MCF 10A (cell line): ENCODE measurements at places on chromosomes 11 and 22.

DNA sequence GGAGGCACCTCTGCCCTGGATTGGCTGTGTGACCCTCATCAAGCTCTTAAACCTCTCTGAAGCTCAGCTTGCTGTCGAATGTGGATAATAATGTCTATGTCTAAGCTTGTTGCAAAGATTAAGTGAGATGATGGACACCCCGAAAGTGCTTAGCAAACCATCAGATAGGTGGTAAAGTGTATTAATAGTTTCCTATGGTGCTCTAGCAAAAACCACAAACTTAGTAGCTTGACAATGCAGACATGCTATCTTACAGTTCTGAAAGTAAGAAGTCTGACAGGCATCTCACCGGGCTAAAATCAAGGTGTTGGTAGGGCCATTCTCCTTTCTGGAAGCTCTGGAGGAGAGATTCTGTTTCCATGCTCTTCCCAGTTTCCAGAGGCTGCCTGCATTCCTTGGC lies 106.5 kb upstream of the CSNK2A3 start:
- DNase-seq = no peak

- DNase-seq = no peak
Observed at GRCh38 chr11:9573775-9574621, 528 bp downstream of the WEE1 start.

- DNase-seq = no peak
Observed at GRCh38 chr11:120918257-120918656, 105.6 kb upstream of the TBCEL start.

GRCh38 chr11:122334546-122335339 lies 218.7 kb upstream of the BLID start:
- no peak for DNase-seq

- DNase-seq = no peak
Observed at GRCh38 chr11:115616971-115617370, 112.8 kb upstream of the CADM1 start.

- DNase-seq = peak; percentile 81
Observed at GRCh38 chr11:61797263-61797944, 4.7 kb downstream of the FEN1 start.

GRCh38 chr11:830295-831117 lies 2.2 kb upstream of the CD151 start:
- DNase-seq = no peak

DNA sequence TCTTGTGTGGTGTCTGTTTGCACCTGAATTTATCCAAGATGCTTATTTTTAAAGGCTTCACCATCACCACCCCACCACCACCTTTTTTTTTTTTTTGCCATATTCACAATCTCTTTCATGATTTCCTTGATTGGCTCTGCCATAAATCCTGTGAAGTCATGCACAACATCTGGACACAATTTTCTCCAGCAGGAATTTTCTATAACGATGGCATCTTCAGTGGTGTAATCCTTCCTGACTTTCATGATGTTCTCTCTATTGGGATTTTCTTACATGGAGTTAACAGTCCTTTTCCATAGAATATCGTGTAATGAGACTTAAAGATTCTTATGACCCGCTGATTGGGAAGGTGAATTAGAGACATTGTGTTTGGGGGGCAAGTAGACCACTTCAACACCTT lies 17.8 kb downstream of the ZFP91 start:
- DNase-seq = no peak

DNA sequence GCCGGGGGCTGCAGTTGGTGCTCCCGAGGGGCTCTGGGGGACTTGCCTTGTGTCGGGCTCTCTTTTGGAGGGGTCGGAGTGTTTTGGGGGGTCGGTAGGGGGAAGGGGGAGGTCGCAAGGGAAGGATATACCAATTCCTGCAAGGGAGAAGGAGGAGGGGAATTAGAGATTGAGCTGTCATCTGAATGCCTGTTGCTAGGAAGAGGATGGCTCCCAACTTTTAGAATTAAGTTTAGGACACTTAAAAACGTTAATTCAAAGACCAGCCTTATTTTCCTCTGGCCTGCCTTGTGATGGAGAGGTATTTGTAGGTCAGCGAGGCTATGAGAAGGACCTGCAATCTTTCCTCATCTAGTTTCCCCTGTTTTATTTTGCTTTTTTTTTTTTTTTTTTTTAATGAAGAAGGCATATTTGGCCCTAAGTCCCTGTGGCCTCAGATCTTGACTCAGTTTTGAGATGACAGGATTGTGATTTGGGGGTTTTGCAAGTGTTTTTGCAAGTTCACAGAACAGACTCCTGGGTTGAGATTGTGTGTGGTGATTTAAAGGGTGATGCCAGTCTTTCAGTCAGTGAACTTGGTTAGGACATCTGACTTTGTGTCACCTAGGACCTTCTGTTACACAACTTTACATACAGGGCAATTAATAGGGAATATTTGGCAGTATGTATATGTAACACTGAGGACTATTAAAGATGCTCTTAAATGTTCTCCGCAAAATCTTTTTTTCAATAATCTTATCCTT lies 672 bp downstream of the TMEM135 start:
- DNase-seq = peak; percentile 14

DNA sequence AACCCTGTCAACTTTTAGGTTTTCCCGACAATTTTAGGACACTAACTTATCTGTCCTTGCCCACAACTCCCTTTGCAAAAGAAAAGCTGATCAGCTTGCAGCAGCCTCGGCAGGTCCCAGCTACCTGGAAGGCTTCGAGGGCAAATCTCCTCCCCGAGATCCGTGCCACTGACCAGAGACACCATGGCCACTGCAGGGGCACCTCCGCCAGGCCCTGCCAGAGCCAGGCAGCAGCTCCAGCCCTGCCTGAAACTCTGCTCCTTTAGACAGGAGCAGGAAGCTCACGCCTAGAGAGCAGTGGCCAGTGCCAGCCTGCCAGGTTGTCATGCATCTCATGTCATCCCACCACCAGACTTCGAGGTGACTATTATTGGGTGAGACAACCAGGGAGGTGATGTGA lies 21.1 kb downstream of the KCNJ4 start:
- DNase-seq = no peak

- peak; percentile 76 for DNase-seq
Observed at GRCh38 chr11:29018631-29019030, 910.4 kb downstream of the METTL15 start.

- no peak for DNase-seq
Observed at GRCh38 chr11:133966921-133967598, 10.3 kb upstream of the IGSF9B start.

DNA sequence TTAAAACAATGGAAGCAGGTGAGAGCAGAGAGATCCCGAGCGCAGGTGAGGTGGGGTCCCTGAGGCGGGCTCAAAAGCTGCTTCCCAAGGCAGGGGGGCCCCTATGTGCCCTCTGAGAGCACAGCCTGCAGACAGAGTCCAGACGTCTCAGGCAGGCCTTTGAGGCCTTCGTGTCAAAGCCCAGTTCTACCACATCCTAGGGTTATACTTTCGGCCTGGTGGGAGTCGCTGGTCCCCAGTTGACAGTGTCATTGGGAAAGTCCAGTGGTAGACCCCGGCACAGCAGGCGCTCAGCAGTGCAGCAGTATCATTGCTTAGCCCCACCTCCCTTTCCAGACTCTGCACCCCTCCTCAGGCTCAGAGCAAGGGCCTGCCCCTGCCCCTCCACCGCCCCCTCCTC lies 9.1 kb downstream of the LINC01488 start:
- DNase-seq = no peak

DNA sequence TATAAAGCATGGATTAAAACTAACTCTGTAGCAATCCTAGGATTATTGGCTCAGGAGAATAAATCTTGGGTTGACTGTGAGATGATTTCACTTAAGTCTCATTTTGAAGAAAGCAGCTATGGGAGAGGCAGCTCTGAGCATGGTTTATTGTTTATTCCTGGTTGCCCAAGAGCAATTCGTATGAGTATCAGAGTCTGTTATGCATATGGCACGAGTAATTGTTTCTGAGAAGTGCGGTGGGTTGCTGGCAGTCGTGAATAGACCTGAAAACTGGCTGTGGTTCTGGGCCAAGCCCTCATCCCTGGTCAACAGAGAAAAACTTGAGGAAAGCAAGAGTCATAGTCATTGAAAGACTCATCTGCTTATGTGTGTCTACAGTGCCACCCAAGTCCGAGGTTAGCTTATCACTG lies 26.8 kb downstream of the DIXDC1 start:
- no peak for DNase-seq

DNA sequence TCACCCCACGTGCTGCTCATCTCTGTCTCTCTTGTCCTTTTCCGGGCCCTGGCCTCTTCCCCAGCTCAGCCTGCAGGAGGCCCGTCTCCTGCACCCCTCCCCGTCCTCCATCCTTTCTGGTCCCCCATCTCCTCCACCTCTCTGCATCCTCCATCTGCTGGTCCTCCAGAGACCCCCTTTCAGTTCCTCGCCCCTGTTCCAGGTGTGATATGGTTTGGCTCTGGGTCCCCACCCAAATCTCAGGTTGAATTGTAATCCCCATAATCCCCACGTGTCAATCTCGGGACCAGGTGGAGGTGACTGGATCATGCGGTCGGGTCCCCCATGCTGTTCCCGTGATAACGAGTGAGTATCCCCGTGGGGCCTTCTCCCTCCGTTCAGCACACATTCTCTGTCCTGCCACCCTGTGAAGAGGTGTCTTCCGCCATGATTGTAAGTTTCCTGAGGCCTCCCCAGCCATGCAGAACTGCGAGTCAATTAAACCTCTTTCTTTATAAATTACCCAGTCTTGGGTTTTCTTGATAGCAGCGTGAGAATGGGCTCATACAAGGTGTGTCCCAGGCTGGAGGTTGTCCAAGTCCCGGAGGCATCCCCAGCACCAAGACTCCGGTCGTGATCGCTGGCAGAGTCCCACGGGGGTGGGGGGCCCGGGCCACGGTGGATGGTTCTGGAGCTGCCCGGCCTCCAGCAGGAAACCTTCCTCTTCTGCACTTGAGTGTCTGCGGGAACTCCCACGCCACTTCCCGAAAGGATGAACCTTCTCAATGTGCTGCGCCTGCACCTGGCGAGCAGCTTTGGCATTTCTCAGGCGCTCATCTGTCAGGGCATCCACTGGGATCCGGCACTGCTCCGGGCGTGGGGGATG lies 29.0 kb upstream of the TOLLIP start:
- no peak for DNase-seq

GRCh38 chr11:103700622-103701021 lies 335.8 kb upstream of the DDI1 start:
- DNase-seq = peak; percentile 45

DNA sequence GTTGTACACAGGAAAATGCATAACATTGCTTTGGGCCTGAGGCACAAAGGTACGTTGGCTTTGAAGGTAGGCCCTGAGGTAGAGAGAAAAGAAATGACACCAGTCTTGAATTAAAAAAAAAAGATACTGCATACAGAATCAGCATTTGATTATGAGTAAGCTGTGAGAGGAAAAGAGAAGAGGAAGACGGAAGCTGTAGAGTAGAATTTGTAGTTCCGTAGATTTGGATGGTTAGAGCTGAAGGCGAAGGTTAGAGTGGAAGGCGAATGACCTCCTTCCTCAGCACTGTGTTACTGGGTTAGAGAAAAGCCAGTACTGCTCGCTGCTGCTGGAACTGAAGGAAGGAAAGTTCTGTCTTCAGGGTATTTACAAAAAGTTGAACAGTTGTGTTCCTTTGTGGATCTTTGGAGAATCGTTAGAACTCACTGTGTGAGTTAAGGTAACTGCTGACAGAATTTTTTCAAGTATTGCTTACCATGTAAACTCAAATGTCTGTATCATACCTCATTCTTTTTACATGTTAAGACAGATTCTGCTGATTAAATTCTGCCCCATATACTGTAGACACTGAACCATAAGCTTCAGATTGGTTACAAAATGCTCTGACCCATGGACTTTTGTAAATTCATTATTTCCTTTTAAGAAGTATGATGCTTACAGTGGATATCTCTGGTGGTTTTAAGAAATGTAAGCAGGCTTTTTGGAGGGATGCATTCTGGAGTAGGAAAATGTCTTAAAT lies 50.2 kb downstream of the MCAM start:
- no peak for DNase-seq

GRCh38 chr22:44086271-44087088 lies 62.4 kb downstream of the PARVB start:
- no peak for DNase-seq

DNA sequence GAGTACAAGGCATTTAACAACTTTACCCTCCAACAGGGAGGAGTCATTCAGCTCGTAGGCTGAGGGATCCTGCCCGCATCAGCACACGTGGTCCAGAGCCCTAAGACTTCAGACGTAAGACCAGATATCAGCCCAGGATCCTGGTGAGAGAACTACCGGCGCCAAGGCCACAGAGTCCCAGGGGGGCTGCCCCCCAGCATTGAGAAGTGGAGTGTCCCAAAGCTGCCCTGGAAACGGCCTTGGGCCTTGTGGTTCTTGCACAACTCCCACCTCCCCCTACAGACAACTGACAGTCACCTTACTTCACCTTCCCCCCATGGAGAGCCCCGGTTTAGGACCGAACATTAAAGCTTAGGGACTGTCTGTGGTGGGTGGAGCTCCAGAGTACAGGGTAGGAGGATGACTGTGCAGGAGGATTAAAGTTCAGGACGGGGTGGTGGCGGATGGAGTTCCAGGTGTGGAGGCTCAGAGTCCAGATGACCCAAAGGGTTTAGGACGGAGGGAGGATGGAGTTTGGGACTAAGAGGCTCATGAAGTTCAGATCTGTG lies 1.0 kb downstream of the C11orf91 start:
- DNase-seq = no peak

- DNase-seq = no peak
Observed at GRCh38 chr11:100709233-100709957, 22.3 kb downstream of the ARHGAP42 start.

- DNase-seq = no peak
Observed at GRCh38 chr11:92810423-92811064, 158.9 kb upstream of the MTNR1B start.
